KBM-7 (cell line): ENCODE measurements at places on chromosomes 13 and 19.

DNA sequence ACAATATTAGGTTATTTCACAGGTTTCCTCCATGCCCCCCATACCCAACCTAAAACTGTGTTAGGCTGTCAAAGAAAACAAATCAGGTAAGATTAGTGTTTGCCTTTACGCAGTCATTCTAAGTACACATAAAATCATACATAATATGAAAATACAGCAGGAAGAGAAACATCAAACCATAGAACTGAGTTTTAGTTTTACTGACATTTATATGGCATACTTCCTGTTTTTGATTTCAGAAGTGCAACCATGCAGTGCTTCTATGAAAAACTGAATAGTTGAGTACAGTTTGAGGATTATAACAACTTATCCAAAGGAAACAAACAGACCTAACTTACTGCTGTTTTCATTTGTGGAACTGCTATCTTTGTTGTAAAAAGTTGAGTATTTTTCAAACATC is 91.3 kb downstream of the KCNRG start:
- peak; percentile 69 for DNase-seq

- no peak for DNase-seq
Measured at GRCh38 chr13:20425819-20426219, 99.8 kb downstream of the CRYL1 start.

GRCh38 chr19:46229442-46229841 is at the start of gene IGFL1:
Gene IGFL1 (plus strand): TSS chr19:46229742. CDS start chr19:46229775, 33 bp downstream.
- no peak for DNase-seq

DNA sequence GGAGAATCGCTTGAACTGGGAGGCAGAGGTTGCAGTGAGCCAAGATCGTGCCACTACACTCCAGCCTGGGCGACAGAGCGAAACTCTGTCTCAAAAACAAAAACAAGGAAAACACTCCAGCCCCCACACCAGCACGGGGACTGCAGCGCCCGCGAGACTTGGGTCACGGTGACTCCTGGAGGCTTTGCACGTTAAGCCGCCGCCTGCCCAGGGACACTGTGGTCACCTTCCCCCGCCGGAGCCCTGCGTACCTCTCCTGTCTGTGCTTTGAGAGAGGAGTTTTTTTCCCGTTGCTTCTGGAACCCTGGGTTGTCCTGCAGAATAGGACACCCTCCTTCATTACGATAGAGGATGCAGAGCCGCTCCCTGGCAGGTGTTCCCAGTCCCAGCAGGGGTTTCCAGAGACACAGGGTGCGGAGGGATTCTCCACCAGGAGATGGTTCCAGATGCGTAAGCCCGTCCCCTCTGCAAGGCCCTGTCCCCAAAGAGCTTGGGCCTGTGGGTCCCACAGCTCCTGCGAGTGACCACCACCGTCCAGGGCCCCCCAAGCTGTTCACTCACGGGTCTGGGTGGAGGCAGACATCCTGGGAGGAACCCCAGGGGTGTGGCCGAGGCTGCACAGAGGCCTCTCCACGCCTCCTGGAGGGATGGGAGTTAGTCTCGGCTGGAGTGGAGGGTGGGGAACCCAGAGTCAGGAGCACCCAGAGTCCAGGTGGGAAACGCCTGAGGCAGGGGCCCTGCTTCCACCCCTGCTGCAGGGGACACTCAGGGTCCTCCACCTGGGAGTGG is 42.8 kb upstream of the NDUFS7 start:
- no peak for DNase-seq

GRCh38 chr13:106028911-106029310 is 506.6 kb downstream of the EFNB2 start:
- no peak for DNase-seq

DNA sequence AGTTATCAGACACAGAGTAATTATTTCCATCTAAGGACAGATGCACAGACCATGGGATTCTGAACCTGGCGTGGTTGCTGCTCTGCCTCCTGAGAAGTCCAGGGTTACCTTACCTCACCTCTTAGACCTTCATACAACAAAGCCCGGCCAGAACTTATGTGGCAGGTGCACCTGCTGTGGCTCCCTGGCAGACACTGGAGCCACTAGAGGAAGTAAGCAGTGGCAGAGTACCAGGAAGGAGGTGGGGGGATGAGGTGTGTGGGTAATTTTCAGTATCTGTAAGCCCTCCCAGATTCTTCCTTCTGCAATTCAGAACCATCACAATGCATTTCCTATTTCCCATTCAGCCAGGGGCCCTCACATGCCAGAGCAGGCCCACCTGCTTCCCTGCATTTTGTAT is 106.1 kb upstream of the DOCK9 start:
- DNase-seq = no peak

- DNase-seq = no peak
Measured at GRCh38 chr13:19185865-19186645, 4.4 kb upstream of the TUBA3C start.

GRCh38 chr19:5130371-5131030 is 161.6 kb downstream of the KDM4B start:
- DNase-seq = no peak

DNA sequence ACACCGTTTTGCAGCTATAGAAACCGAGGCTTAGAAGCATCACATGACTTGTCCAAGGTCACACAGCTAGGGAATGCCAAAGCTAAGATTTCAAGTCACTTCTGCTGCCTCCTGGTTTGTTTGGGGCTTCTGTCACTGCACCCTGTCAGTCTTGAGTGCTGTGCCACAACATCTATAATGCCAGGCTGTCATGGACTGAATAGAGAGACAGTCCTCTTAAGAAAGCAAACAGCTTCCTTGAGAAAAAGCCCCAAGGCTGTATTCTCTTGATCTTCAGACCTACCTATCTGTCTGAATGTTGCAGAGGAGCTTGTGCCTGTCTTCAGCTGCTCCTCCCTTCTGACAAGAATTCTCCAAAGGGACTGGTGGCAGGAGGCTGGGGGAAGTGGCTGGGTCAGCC is 81.6 kb downstream of the OLFM4 start:
- no peak for DNase-seq

GRCh38 chr19:43784981-43785808 is 4.4 kb upstream of the KCNN4 start:
- peak; percentile 82 for DNase-seq

DNA sequence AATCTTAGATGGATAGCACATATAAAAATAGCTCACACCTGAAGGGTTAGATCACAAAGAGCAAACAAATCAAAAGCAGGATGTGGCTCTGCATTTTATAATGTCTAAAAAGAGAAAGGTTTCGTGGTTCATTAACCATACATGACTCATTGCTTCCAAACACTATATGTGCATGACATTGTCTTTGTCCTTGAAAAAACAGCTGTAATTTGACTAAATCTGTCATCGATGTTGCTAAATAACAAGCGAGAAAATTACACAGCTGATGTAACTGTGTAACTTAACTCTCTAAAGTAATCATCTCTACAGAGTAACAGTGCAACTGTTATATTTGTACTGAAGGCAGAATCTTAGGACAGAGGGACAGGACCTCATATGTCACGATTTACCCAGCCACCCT is 383.1 kb upstream of the GPC6 start:
- DNase-seq = peak; percentile 11

GRCh38 chr19:49347835-49348234 is 12.6 kb downstream of the CD37 start:
- no peak for DNase-seq

GRCh38 chr19:42092350-42092749 is 16.4 kb downstream of the ZNF574 start:
- DNase-seq = peak; percentile 67

GRCh38 chr13:33571618-33572017 is 246.3 kb upstream of the RFC3 start:
- DNase-seq = no peak

DNA sequence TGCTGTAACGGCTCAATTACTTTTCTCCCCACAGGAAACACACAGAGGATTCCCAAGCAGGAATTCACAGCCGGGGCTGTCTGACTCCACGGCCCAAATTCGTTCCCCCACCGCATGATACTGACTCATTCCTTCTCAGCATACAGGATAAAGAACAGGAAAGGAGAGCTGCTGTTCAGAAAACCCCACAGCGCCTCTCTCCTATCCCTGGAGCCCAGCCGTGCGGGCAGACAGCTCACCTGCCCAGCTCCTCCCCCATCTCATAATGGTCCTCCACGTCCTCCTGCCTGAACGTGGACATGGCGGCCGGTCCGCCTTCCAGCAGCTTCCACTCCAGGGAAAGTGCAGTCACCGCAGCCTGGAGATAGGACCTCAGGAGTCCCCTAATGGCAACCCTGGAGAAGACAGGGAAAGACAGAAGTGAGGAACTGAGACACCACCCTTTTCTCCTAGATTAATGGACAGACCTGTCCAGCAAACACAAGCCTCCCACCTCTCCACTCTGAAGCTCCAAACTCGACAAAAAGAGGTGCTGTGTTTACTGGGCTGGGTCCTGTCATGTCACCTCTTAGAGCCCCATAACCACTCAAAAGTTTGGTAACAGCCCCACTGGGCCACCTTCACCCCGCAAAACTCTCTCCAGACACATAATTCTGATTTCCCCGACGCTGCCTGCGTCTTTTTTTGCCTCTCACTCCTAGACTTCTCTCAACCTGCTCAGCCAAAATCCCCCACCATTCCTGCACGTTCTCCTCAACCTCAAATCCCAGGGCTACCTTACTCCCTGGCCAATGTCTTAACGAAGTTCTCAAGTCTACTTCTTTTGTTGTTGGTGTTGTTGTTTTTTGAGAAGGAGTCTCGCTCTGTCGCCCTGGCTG is 1.2 kb downstream of the DAPK3 start:
- DNase-seq = no peak

GRCh38 chr19:18508585-18508984 is 13.3 kb downstream of the ELL start:
- no peak for DNase-seq

- no peak for DNase-seq
Measured at GRCh38 chr19:14073925-14074838, 1.6 kb downstream of the MISP3 start.

GRCh38 chr19:29845574-29846176 is 33.9 kb downstream of the CCNE1 start:
- DNase-seq = peak; percentile 57

- DNase-seq = peak; percentile 85
Measured at GRCh38 chr19:46571495-46571894, 29.6 kb upstream of the CALM3 start.

GRCh38 chr13:22009500-22009899 is 338.6 kb downstream of the FGF9 start:
- DNase-seq = peak; percentile 99

DNA sequence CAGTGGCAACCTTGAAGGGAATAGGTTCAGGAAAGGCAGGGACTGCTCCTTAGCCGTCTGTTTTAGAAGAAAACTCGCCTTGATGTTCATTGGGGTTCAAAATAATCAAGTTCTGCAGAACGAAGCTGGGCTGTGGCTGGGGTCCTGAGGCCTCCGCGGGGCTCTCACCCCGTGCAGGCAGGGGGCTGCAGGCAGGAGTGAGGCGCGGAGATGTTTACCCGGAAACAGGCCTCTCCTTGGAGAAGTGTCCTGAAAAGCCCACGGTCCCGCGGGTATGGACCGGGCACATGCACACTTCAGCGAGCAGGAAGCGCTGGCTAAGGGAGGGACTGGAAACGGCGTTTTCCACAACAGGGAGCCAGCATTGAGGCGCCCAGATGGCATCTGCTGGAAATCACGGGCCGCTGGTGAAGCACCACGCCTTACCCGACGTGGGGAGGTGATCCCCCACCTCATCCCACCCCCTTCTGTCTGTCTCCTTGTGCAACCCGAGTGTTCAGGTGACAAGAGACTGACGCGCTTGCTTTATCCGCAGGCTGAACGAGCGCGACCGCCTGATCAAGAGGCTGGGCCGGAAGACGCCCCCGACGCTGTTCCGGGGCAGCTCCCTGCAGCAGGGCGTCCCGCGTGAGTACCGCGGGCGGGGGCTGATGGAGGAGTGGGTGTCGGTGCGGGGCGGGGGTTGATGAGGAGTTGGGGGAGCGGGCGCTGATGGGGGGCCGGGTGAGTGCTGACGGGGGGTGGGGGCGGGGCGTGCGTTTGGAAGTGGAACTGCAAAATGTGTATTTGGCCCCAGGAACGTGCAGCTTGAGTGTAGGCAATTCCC is 39.6 kb downstream of the SHISA2 start:
- no peak for DNase-seq

DNA sequence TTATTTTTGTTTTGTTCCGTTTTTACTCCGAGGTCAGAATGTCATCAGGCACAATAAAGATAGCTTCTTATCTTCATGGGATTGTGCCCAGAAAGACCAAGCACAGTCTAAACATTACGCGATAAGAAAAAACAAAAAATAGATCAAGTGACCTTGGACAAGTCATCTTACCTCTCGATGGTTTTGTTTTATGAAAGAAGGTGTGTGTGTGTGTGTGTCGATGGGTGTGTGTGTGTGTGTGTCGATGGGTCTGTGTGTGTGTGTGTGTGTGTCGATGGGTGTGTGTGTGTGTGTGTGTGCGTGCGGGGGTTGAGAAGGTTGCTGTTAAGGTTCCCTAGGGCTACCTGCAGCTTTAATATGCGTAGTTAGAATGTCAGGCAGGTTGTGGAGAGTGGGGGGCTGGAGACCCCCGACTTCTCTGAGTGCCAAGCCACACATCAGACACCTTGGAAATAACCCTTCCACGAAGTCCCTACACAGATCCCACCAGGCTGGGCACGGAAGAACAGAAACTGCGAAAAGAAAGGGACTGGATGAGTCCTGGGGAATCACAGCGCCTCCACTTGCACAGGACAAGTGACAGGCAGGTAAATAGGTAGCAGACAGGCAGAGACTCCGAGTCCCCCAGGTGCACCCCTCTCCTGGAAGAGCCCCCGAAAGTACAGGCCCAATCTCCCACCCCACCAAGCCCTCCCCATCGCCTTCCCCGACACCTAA is 458 bp upstream of the ATP8A2 start:
- no peak for DNase-seq

DNA sequence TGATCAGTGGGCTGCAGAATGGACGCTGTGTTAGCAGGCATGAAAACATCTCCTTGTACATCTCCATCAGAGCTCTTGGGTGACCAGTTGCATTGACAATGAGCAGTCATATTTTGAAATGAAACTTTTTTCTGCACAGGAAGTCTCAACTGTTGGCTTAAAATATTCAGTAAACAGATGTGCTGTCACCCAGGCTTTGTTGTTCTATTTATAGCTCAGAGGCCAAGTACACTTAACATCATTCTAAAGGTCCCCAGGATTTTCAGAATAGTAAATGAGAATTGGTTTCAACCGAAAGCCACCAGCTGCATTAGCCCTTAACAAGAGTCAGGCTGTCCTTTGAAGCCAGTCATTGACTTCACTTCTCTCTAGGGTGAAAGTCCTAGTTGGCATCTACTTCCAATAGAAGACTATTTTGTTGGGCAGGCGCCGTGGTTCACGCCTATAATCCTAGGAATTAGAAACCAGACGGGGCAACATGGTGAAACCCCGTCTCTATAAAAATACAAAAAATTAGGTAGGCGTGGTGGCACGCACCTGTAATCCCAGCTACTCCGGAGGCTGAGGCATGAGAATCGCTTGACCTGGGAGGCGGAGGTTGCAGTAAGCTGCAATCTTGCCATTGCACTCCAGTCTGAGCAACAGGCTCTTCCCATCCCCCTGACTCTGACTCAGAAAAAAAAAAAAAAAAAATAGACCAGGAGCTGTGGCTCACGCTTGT is 7.9 kb upstream of the PDE4A start:
- no peak for DNase-seq
